ENCODE measurements at places on chromosomes 5 and 9. TPM values are rescaled to one million over a fixed set of nuclear protein-coding genes. Genes with fewer than 3 reads are reported as not detected.

TNFSF15 gene
- total RNA-seq, result not detected

KCNV2 gene
- total RNA-seq, result not detected

ELOVL7 gene
- 0.70 TPM for total RNA-seq

GRIA1 gene
- total RNA-seq, result not detected

MLANA gene
- total RNA-seq, result not detected

SPINK4 gene
- total RNA-seq, result not detected

LCN12 gene
- total RNA-seq, result 1.7 TPM

- no peak for DNase-seq
Measured at GRCh38 chr5:124583469-124584350, 162.7 kb downstream of the ZNF608 start.

DNA sequence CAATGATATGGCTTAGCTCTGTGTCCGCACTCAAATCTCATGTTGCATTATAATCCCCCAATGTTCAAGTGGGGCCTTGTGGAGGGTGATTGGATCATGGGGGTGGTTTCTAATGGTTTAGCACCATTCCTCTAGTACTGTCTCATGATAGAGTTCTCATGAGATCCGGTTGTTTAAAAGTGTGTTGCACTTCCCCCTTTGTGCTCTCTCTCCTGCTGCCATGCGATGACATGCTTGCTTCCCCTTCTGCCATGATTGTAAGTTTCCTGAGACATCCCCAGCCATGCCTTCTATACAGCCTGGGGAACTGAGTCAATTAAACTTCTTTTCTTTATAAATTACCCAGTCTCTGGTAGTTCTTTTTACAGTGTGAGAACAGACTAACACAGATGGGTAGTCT, 427.1 kb downstream of the CHSY3 start:
- DNase-seq, result no peak

DNA sequence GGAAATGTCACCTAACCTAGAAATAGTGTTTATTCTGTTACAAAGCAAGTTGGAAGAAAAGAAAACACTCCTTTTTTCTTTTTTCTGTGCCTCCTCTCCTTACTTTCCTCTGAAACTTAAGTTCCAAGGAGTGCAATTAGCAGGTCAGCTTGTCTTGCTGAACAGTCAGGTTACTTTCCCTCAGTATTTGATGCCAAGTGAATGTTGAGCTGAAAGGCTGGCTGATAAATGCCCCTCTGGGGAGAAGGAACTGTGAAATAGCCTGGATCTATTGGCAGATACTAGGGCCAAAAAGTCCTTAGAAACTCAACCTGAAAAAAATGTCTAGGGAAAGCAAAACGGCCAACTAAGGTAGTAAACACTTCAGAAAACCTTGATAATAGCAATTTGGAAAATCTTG, 43.6 kb downstream of the GRIA1 start:
- DNase-seq, result no peak

DNA sequence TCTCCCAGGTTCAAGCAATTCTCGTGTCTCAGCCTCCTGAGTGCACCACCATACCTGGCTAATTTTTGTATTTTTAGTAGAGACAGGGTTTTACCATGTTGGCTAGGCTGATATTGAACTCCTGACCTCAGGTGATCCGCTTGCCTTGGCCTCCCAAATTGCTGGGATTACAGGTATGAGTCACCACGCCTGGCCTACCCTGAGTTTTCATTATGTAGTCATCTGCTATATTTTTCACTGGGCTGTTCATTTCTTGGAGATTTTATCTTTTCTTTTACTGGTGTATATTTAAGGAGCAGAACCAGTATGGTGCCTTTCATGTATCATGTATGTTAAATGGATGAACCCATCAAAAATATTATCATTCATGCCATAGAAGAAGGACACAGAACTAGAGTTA, 377.0 kb upstream of the ACTBL2 start:
- DNase-seq, result no peak

DNA sequence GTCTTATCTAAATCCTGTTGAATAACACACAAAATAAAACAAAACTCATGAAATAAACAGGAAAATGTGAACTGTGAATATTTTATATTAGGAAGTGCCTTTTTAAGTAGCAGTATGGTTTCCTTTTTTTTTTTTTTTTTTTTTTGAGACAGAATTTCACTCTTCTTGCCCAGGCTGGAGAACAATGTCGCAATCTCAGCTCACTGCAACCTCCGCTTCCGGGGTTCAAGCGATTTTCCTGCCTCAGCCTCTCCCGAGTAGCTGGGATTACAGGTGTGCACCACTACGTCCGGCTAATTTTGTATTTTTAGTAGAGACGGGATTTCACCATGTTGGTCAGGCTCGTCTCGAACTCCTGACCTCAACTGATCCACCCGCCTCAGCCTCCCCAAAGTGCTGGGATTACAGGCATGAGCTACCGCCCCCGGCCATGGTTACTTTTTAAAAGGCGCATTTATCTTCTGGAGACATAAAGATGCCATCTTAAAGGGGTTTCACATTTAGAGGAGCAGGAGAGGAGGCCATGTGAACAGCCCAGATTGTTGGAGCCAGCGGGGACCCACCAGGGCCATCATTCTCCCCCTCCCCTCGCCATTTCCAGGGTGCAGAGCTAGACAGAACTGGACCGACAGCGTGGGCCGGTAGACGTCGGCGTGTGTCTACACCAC, 64.1 kb downstream of the ROR2 start:
- DNase-seq, result no peak

- DNase-seq, result no peak
Measured at GRCh38 chr9:7549249-7549648, 250.3 kb downstream of the DMAC1 start.

GRCh38 chr9:11933926-11934325, 759.3 kb upstream of the TYRP1 start:
- no peak for DNase-seq

- DNase-seq, result no peak
Measured at GRCh38 chr9:69925452-69925851, 104.8 kb downstream of the CFAP95 start.

GRCh38 chr9:74711341-74711740, 176.4 kb downstream of the TRPM6 start:
- DNase-seq, result no peak

DNA sequence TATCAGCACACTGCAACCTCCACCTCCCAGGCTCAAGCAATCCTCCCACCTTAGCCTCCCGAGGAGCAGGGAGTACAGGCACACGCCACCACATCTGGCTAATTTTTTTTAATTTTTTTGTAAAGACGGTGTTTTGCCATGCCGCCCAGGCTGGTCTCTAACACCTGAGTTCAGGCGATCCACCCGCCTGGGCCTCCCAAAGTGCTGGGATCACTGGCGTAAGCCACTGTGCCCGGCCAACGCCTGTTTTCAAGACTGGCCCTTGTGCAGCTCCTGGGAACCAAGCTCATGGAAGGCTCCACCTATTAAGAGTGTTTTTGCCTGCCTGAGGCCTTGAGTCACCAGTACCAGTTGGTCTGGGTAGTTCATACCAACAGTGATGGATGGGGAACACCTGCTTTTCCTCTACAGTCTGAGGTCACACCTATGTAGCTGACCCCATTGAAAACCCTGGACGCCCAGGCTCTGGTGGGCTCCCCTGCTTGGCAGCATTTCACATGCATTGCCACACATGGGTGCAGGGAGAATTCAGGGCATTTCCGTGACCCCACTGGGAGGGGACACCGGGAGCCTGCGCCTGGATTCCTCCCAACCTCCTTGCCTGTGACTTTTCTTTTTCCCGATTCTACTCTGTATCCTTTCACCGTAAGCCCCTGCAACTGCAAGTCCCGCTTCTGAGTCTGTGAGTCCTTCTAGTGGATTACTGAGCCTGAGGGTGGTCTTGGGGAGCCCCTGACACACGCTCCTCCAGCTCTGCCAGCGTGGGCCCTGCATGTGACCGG, 63.5 kb downstream of the ZNF354C start:
- DNase-seq, result no peak

GRCh38 chr5:142753116-142753631, 17.0 kb upstream of the ARHGAP26 start:
- no peak for DNase-seq

DNA sequence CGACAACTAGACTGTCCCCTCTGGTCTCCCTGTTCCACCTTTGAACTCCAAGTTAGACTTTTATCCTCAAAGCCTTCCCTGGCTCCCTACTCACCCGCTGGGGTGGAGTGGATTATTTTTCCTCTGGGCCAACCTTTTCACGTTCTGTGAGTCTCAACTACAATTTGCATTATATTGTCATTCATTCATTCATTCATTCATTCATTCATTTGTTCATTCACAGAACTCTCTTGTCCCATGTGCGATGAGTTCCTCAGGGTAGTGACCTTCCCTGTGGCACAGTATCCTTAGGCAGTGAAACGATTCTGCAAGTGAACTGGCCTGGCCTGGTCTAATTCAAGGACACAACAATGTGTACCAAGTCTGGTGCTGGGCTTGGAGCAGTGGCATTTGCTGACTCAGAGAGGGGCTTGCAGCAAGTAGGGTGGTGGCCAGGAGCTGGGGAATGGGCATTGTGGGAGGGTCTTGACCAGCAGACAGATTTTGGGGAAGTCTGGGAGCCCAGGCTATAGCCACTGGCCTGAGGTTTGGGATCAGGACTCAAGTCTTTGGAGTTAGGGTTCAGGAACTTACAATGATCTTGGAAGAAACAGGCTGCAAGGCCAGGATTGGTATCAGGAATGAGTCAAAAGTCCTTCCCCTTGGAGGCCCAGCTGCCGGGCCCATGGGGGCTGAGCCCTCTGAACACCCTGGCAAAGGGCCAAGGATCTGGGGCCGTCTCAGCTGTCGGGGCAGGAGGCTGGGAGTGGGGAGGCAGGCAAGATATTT, 37.2 kb upstream of the COL15A1 start:
- DNase-seq, result no peak

- no peak for DNase-seq
Measured at GRCh38 chr9:15512204-15512603, 1.4 kb upstream of the PSIP1 start.

DNA sequence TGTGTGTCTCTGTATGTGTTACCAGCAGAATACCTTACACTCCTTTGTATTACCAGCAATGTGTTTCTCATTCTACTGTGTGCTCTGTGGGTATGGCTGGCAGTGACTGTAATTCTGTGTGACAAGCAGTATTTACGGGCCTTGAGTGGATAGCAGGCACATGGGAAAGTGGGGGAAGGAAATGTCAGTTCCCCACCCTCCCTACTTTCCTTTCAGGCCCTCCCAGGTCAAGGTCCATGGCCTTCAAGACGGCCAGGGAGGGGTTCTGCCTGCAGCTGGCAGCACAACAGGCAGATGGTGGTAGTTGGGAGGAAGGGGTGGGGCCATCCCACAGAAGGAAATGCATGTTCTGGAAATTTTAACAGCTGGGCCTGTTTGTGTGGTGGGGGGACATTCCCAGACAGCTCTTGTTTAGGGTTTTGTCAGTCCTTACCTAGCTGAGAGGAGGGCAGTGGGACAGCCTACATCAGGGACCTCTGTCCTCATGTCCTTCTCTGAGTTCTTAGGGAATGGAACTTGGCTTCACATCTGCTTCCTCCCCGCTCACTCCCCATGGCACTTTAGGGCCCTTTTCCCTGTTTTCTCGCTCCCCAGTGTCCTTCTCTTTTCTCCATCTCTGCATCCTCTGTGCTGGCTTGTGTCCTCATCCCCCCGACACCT, 14.6 kb upstream of the TNIP1 start:
- no peak for DNase-seq
